ENCODE measurements at places on chromosomes 6 and 20.

GRCh38 chr20:59044295-59044694 lies 1.7 kb upstream of the PRELID3B start:
- no peak for DNase-seq

- DNase-seq: peak; percentile 9
Observed at GRCh38 chr6:46221222-46221793, 50.5 kb upstream of the ENPP5 start.

DNA sequence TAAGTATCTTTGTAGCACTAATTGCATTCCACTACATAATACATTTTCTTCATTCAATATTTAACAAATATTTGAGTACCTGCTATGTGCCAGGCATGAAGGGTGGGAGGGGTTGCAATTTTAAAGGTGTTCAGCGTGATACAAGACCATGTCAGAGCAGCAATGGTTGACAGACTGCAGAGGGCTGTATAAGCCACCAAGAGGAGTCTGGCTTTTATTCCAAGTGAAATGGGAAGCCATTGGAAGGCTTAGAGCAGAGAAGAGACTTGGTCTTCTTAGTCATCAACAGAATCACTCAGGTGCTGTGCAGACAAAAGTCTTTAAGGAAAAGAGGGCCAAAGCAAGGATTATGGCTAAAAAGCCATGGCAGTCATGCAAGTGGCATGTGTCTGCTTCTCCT lies 360.8 kb upstream of the ARID1B start:
- no peak for DNase-seq

DNA sequence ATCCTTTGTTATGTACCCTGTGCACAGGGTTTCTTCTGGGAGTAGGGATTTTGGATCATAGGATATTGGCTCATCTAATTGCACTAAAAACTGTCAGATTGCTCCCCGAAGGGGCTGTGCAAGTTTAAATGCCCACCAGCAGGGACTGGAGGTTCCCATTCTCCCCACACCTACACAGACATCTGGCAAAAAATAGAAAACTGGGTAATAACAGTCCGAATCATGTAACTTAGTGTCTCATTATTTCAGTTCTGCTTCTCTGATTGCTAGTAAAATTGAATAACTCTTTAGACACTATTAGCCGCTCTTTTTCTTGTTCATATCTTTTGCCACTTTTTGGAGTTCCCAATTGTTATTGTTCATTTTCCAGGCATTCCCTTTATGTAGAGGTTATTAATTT lies 5.3 kb downstream of the PSMF1 start:
- no peak for DNase-seq

GRCh38 chr20:38658879-38659596 lies 57.4 kb downstream of the ARHGAP40 start:
- no peak for DNase-seq

DNA sequence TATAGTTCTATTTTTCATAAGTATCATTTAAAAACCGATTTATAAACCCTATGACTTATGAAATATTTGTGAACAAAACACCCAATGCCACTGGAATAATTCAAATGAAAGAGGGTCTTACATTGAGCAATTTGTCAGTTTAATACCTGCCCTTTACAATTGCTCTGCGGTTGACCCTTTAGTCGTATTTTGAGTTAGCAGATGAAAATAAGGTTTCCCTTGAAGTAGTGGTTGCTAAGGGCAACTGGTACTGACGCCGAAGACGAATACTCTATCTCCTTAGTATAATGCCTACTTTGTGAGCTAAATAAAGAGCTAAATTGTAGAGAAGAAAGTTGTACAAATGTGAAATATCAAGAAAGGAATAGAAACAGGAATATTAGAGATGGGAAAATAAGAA lies 69.4 kb downstream of the KCNQ5 start:
- DNase-seq: no peak

GRCh38 chr20:62298577-62299249 lies 4.1 kb upstream of the ADRM1 start:
- no peak for DNase-seq

DNA sequence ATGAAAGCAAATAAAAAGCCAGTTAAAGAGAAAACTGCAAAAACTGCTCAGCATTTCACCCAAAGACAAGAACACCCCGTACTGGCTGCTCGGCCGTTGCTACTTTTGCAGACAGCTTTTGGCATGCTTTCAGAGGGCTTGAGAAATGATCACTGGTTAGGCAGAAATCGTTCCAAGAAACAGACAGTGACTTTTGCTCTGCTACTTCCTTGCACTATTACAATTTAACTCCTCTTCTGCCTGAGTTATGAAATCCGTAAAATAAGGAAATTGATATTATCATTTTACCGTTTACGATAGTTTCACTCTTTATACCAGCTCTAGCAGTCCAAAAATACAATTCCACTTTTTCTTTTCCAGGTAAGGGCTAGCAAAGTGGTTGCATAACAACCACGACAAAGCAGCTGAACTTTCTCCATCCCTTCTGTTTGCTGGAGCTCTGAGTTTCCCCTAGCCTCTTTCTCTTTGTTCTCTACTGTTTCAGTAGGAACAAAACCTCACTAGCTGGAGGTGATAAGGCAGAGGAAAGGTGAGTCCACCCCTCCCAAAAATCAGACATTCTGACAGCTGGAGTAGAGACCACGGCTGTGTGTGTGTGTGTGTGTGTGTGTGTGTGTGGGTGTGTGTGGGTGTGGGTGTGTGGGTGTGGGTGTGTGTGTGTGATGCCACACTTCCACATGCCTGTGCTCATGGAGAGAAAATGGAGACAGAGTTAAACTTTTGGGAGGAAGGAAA lies 191.8 kb upstream of the RREB1 start:
- DNase-seq: no peak

GRCh38 chr6:136666041-136666440 lies 115.8 kb upstream of the MAP7 start:
- DNase-seq: no peak

- no peak for DNase-seq
Observed at GRCh38 chr6:107118976-107119375, 3.7 kb upstream of the BEND3 start.

GRCh38 chr6:150525300-150525699 lies 74.4 kb upstream of the PLEKHG1 start:
- DNase-seq: no peak
